ENCODE measurements at places on chromosomes 6 and 20.

DNA sequence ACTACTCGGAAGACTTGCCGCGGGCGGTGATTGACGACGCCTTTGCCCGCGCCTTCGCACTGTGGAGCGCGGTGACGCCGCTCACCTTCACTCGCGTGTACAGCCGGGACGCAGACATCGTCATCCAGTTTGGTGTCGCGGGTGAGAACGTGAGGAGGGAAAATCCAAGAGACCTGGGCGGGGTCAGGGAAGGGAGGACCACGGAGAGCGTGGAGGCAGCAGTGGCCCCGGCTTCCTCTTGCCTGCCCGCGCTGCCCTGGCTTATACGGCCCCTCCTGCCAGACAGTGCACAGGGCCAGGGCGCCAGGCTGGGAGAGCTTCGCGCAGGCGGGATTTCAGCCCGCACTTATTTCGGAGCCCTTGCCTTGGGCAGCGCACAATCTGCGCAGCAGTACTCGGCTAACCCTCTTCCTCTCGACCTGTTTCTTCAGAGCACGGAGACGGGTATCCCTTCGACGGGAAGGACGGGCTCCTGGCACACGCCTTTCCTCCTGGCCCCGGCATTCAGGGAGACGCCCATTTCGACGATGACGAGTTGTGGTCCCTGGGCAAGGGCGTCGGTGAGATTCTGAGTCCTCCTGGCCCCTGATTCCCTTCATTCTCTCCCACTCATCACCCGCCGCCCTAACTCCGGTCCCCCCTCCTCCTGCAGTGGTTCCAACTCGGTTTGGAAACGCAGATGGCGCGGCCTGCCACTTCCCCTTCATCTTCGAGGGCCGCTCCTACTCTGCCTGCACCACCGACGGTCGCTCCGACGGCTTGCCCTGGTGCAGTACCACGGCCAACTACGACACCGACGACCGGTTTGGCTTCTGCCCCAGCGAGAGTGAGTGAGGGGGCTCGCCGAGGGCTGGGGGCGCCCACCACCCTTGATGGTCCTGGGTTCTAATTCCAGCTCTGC lies 2.0 kb downstream of the MMP9 start:
- peak; percentile 54 for DNase-seq

GRCh38 chr20:36563374-36563773 lies 10.0 kb upstream of the TGIF2 start:
- DNase-seq = no peak

DNA sequence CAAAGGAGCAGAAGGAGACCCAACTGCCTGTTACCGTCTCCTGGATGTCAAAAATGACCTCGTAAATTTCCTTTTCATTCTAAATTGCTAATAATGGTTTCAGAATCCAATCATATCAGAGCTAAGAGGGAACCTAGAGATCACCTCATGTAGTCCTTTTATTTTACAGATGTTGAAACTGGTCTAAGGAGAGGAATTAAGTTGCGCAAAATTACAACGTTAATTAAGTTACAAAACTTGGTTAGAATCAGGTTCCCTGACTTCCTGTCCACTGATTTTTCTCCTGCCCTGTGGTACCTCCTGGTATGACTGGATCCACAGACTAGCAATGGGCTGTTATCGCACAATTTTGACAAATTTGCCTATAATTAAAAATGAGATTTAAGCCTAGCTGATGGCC lies 9.0 kb upstream of the STK38 start:
- no peak for DNase-seq

GRCh38 chr6:13433709-13434121 lies 53.7 kb downstream of the GFOD1 start:
- no peak for DNase-seq

DNA sequence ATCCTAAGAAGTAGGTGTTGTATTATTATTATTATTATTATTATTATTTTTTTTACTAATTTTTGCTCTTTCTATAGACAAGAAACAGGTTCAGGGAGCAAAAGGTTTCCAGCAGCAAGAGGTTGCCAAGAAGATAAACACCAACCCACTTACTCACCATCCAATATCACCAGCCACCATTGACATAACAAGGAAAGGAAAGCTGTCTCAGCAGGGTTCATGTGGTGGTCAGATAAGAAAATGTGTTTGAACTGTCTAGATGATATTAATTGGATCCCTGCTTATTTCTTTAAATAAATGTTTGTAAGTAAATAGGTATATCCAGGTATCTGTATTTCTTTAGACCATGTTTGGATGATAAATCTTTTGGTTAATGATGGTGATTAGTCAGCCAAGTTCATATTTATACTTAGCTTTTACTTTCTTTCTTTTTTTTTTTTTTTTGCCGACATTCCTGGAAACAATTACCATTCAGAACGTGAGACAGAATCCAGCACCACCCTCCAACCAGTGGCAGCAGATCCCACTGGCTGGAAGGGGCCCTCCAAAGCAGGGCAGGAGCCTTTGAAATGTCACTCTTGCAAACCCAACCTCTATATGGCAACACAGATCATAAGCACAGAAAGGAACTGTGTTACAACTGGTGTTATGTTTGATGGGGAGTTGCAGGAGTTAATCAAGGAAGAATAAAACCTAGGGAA lies 139.2 kb upstream of the ECI2 start:
- no peak for DNase-seq

DNA sequence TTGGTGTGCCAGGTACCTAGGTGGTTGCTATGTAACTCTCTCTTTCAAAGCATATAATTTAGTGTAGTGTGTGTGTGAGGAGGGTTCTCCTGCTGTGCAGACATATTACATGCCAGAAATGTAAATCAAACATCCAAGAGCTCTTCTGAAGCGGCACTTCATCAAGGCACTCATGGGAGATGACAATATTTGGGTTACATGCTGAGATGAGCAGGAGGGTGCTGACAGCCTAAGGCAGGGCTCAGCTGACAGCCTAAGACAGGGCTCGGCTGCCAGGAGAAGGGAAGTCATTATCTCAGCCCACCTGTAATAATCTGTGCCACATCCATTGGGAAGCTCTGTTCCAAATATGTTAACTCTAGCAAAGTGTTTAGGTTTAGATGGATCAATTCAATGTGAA lies 39.1 kb downstream of the ADGRF5 start:
- DNase-seq = no peak

- no peak for DNase-seq
Observed at GRCh38 chr20:12835999-12836398, 172.8 kb upstream of the SPTLC3 start.

DNA sequence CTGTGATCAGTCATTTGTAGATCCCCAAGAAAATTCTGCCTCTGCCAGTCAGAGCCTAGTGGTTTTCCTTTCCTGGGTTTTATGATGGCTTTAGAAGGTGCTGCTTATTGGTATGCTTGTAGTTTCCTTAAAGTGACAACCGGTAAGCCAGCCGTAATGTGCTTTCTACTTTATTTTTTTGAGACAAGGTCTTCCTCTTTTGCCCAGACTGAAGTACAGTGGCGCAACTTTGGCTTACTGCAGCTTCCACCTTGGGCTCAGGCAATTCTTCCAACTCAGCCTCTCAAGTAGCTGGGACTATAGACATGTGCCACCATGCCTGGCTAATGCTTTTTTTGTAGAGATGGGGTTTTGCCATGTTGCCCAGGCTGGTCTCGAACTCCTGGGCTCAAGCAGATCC lies 23.5 kb downstream of the MCM8 start:
- DNase-seq = no peak

DNA sequence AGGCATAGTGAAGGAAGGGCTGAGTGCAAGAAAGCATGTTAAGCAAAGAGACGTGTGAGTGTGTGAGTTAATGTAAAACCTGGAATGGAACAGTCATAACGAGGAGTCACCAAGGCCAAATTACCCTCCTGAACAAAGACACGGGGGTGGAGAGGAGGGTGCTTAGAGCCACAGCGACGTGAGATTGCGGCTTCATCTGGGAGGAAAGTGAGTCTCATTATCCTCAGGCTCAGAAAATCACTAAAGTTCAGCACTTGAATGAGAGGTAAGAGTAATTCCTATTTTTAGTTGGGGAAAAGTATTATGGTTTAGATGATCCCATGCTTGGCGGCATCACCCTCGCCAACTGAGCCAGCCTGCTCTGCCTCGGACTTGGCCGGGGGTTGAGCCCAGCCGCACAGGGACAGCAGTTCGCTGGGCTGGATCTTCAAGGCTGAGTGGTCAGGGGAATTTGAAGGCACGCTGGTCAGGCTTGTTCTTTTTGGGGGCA lies 136.6 kb downstream of the DTNBP1 start:
- DNase-seq = no peak

- DNase-seq = no peak
Observed at GRCh38 chr20:4082406-4083097, 67.2 kb upstream of the RNF24 start.

DNA sequence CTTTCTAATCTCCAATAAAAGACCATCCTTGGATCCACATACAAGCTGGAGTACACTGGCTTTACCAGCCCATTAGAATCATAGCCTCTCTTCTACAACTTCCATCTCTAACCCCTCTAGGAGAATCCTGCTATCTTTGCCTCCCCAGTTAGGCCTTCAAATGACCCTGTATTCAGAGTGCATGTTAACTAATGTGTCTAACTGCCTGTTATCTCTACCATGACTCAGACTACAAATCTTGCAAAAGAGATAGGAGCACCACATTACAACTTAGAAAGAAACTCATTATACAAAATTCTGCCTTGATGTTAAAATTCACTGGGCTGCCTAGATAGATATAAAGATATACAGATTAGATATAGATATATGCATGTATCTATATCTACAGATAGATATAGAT lies 28.2 kb downstream of the GPR63 start:
- DNase-seq = no peak

DNA sequence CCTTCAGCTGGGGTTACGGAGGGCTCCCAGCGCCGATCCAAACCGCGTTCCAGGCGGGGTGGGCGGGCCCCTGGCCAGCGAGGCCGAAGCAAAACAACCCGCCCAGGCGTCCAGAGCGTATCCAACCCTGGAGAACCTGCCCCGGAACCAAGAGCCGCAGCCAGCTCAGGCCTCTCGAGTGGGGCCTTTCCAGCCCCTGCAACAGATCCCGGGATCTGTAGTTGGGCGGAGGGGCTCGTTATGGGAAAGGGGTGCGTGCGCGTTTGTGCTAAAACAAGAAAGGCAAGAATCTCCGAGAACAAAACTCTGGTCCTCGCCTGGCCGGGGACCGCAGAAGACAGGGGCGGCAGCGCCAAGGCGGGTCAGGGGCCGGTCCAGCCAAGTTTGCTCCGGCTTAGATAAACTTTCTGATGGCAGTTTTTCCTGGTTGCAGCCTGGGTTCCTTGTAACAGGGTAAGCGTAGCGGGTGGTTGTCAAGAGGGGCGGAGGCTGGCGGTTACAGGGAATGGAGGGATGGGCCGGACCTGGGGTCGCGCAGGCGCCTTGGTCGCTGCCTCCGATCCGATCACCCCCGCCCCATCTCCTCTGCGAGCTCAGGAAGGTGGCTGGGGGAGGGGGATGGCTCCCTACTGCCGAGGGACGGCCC lies 448 bp upstream of the RIN2 start:
- DNase-seq = no peak

- DNase-seq = no peak
Observed at GRCh38 chr20:15222502-15223330, 885.3 kb upstream of the FLRT3 start.

- DNase-seq = no peak
Observed at GRCh38 chr6:10146715-10147451, 268.0 kb downstream of the TFAP2A start.

DNA sequence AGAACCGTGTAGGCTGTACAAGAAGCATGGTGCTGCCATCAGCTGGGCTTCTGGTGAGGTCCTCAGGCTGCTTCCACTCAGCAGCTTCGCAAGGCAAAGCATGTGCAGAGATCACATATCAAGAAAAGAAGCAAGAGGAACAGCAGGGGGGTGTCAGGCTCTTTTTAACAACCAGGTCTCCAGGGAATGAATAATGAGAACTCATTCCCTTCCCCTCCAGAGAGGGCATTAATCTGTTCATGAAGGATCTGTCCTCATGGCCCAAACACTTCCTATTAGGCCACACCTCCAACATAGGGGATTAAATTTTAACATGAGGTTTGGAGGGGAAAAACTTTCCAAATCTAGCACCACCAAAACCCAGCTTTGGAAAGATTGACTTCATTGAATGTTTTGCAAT lies 20.0 kb downstream of the GINM1 start:
- DNase-seq = no peak

DNA sequence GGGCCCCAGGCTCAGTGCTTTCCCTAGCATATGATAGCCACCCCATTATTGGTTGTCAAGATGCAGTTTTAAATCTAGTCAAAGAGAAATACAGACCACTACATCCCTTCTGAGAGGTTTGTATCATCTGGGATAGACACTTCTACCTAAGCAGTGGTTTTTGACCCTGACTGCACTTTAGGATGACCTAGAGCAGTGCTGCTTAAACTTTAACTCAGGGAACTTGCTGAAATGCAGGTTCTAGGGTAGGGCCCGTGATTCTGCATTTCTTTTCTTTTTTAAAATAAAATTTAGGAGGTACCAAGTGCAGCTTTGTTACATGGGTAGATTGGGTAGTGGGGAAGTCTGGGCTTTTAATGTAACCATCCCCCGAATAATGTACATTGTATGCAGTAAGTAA lies 18.7 kb downstream of the TM9SF4 start:
- DNase-seq = no peak

GRCh38 chr6:41093729-41094128 lies 21.0 kb downstream of the NFYA start:
- no peak for DNase-seq

DNA sequence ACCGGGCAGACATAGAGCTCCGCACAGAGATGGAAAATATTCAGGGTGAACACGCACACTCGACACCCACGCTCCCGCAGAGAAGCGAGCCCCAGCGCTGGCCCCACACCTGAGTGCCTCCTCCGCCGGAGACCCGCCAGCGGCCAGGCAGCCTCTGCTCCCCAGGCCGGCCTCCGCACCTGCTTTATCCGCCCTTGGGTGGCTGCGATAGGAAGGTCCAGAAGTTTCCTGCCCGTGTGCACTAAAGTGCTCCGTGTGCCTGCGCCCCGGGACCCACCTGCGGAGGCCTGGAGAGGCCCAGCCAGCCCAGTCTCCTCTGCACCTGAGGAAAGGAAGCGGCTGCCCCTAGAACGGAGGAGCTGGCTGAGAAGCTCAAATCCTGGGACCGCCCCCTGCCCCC lies 10.8 kb upstream of the FOXC1 start:
- no peak for DNase-seq

GRCh38 chr6:145829102-145829501 lies 14.5 kb upstream of the FBXO30 start:
- DNase-seq = no peak

- DNase-seq = no peak
Observed at GRCh38 chr6:125853756-125854155, 63.0 kb downstream of the NCOA7 start.

DNA sequence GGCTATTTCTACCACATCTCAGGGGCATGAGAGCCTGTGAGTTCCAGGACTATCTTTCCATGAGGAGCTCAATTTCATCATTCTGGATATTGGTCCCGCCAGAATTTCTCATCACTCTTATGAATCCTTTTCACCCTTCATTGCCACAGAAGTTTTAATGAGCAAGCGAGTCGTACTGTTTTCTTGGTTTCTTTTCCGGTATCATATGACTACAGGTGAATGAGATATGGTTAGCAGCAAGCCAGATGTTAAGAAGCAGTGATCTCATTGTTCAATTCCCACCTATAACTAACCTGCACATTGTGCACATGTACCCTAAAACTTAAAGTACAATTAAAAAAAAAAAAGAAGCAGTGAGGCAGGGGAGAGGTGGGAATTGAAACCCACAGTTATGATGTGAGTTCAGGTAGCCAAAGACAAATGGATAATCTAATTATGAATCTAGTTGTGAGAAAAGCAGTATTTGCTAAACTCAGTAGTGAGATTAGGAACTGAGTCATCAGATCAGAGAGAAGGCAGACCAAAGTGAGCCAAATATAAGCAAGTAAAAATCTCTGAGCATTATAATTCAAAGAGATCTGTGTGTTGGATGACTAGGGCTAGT lies 78.0 kb upstream of the ELOVL5 start:
- no peak for DNase-seq

GRCh38 chr20:49385465-49385864 lies 97.0 kb downstream of the KCNB1 start:
- DNase-seq = no peak

Data from T-cell (primary cell).